ENCODE measurements at places on chromosomes 4 and X.

DNA sequence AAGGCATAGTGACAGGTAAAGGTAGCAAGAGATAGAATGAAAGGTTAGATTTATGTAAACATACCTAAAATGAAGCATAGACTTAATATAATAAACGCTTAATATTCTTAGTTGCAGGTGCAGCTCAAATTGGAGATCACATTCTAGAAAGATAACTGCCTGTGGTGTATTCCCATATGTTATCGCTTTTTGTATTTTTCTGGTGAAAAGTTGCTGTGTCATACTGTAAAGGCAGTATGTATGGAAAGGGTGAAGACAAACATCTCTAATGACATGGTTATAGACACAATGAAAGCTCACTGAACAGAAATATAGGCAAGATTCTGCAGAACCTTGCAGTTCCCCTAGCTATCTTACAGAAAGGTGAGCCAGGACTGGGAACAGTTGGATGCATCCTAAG lies 240.3 kb downstream of the DCLK2 start:
- DNase-seq, result no peak

GRCh38 chrX:53082773-53083616 lies 828 bp downstream of the TSPYL2 start:
- no peak for DNase-seq

DNA sequence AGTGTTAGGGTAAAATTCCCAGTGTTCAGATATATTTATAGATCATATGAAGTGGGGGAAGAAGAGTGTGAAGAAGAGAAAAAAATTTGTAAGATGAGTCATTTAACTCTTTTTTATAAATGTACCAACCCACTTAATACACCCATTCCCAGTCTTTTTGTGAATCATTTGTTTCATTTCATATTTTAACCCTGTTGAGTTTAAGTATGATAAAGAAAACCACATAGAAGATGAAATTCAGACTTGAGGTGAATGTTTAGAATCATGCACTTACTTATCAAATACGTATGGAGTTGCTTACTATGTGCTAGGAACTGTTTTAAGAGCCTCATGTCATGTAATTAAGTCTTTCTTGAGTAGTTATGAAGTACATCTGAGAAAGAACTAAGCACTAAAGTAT lies 56.6 kb upstream of the DAPP1 start:
- no peak for DNase-seq

- DNase-seq, result no peak
These were observed 5.0 kb downstream of the ZFX start for GRCh38 chrX:24154490-24155034.

DNA sequence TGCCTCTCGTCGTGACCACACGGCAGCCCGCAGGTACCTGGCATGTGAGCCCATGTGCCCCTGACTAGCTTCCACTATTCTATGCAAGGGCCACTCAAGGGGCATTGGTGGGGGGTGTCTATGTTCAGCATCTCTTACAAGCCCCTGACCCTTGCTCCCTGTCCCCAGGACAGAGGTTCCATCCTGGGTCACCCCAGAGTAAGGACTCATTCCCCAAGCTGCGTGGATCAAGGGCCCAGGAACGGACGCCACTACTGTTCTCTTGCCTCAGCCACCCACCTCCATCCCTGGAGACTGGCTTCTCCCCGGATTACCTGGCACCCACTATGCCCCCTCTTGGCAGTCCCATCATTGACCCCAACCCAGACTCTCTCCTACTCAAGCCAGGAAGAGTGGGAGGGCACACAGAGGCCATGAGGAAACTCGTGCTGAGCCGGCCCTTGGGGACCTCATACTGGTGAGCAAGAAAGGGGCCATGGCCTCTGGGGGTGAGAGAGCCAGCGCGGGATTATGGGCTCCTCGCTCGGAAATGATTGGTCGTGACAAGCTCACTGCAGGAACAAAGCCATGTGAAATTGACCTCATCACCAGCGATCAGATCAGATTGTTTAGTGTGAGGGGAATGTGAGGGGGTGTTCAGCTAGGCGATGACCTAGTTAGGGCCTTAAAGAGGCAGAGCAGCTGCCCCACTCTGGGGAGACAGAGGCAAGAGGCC lies 50.1 kb upstream of the PJA1 start:
- no peak for DNase-seq

- no peak for DNase-seq
These were observed 268.1 kb upstream of the MAGEB2 start for GRCh38 chrX:29947225-29947624.

- DNase-seq, result no peak
These were observed 338.4 kb upstream of the NOCT start for GRCh38 chr4:138677212-138677611.

DNA sequence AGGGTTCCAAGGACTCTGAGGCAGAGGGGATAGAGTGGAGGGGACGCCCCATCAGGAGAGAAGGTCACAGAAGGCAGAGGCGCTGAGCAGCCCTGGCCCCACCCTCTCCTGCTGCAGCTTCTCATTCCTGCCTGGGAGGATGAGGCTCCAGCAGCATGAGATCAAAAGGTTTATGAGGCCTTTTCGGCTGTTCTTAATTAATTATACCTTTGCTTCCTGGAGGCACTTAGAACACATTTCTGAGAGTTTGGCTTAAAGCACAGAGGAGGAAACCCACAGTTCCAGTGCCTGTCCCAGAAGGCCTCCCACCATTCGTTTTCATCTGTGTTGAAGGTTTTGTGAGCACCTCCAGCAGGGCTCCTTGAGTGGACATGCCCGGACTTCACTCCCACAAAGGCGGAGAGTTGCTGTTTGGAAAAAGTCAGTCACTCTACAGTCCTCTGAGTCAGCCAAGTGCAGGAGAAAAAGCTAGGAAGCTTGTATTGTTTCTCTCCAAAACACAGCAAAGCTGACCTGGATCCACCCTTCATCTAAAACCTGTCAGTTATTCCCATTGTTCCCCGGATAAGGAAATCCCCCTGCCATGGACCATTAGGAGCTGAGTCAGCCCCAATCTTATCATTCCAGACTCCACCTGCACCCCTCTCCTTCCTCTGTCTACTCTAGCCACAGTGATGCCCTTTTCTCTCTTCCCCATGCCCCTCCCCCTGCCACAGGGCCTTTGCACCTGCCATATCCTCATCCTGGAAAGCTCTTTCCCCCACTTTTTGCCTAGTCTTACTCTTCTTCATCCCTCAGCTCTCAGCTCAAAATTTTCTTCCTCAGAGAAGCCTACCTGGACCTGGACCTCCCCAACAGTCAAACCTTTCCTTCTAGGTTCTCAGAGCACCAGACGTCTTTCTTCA lies 276.8 kb downstream of the FBXW7 start:
- DNase-seq, result no peak

- DNase-seq, result no peak
These were observed 14.5 kb downstream of the AFP start for GRCh38 chr4:73450398-73451004.

DNA sequence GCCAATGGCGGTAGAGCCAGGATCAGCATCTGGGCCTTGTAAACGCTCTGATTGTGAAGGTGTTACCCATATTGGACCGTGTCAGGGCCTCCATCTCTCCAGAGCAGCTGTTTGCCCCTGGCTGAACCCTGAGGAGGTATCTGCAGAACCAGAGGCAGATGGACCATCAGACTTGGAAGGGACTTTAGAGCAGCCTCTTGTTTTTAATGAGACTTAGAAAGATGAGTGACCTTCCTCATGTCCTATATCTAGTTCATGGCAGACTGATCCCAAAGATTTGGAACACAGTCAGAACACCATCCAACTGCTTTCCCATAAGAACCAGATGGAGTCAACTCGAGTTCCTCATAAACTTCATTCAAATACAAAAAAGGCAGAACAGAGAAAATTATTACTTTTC lies 135.1 kb upstream of the MSX1 start:
- DNase-seq, result no peak

DNA sequence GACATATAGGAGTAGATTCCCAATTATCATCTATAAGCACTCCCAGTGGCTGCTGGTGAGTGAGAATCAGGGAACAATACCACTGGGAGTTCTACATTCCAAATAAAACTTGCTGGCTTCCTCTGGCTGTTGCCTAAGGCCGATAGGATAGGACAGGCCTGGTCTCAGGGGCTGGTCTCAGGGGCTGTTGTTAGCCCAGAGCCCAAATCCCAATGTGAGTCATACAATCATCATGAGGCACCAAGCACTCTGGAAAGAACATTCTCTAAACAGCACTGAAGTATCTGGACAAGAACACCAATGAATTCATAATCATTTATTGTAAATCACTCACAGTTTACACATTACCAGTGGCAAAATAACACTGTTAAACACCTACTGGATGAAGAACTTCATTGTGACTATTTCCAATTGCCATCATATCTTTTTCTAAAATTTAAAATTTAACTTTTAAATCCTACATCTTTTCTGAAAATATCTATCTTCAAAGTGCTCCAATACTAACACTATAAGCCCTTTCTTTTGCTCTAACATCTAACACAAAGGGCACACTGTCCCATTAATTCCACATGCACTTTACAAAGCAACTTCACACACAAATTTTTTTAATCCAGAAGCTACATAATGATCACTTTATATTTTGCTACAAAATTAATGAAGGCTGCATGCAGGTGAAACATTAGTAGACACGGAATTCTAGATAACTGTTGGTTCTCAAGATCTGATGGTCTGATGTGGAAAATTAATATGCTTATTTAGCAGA lies 67.6 kb upstream of the TMEM150C start:
- no peak for DNase-seq

DNA sequence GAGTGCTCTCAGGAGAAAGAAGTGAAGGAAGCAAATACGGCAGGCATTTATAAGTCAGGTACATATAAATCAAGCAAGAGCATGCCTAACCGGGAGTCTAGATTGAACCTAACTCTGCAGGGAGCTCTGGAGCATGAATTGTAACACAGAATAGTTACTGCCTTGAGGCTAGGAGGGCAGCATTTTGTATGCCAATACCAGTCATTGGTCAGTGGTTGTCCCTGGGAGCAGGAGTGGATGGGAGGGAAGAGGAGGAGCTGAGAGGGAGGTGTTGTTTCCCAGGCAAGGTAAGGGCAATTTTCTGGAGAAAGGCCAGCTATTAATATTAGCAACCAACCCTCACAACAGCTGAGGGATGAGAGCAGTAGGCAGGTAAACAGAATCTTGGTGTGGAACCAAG lies 224.7 kb upstream of the DCAF8L1 start:
- DNase-seq, result no peak

GRCh38 chrX:1126738-1127137 lies 85.7 kb downstream of the CRLF2 start:
- no peak for DNase-seq

DNA sequence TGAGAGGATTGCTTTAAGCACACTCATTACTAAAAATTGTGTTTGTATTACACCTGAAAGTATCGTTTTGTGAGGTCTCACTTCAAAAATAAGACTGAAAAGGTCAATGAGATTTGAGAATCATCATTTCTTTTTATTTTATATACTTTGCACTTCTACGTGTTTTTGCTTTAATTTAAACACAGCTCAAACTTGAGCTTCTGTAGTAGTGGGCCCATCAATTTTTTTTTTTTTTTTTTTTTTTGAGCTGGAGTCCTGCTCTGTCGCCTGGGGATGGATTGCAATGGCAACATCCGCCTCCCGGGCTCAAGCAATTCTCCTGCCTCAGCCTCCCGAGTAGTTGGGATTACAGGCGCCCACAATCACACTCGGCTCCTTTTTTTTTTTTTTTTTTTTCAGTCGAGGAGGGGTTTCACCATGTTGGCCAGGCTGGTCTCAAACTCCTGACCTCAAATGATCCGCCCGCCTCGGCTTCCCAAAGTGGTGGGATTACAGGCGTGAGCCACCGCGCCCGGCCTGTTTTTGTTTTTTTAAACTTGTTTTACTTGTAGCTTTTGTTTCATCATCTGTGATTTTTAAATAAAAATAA lies 1.5 kb downstream of the GSTCD start:
- no peak for DNase-seq

Measured in CD4-positive, alpha-beta T cell (primary cell).